ENCODE measurements at places on chromosomes 6 and 20.

DNA sequence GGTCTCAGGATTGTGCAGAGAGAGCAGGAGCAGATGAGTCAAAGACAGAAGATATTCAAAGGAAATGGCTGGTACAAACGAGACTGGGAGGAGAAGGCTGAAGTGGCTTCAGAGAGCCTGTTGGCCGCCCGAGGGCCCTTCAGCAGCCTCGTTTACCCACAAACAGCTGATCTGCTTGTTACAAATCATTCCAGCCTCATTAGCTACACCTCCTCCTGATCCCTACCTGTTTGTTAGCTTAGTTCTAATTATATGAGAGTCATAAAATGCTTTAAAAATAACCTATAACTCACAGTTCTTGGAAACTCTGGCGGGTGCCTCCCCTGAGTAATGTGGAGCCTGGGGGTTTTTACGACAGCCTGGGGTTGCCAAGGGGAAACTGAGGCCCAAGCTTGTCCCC is 12.6 kb downstream of the GLP1R start:
- H3K36me3 ChIP-seq, result no peaks in the 10 kb centered on the region
- H3K4me1 ChIP-seq, result peaks cover 27% of the 10 kb centered on the region
- no peak overlapping the region for H3K27ac ChIP-seq
- peaks cover 2% of the 10 kb centered on the region for H3K27me3 ChIP-seq
- no peak overlapping the region for H3K4me3 ChIP-seq
- DNase-seq, result peak; percentile 55

GRCh38 chr6:141877275-141877983 is 255.3 kb upstream of the GJE1 start:
- no peak for DNase-seq
- H3K4me1 ChIP-seq, result no peaks in the 10 kb centered on the region
- no peaks in the 10 kb centered on the region for H3K36me3 ChIP-seq
- H3K27me3 ChIP-seq, result no peaks in the 10 kb centered on the region

- H3K27ac ChIP-seq, result no peak overlapping the region
- no peak overlapping the region for H3K4me3 ChIP-seq
- H3K27me3 ChIP-seq, result no peaks in the 10 kb centered on the region
- H3K4me1 ChIP-seq, result no peaks in the 10 kb centered on the region
Observed at GRCh38 chr6:73248192-73248903, 14.6 kb downstream of the KHDC1 start.

GRCh38 chr6:128209771-128210170 is 308.9 kb upstream of the THEMIS start:
- no peaks in the 10 kb centered on the region for H3K4me1 ChIP-seq
- no peaks in the 10 kb centered on the region for H3K27me3 ChIP-seq
- H3K36me3 ChIP-seq, result no peaks in the 10 kb centered on the region
- DNase-seq, result no peak
- no peak overlapping the region for H3K4me3 ChIP-seq
